Esophagus mucosa (tissue), 1 donor: ENCODE measurements at places on chromosomes 3 and 15.

GRCh38 chr15:74470631-74471395, 9.9 kb upstream of the UBL7 start:
- ATAC-seq: no peak

GRCh38 chr3:27376109-27376772, 7.1 kb upstream of the NEK10 start:
- no peak for ATAC-seq

DNA sequence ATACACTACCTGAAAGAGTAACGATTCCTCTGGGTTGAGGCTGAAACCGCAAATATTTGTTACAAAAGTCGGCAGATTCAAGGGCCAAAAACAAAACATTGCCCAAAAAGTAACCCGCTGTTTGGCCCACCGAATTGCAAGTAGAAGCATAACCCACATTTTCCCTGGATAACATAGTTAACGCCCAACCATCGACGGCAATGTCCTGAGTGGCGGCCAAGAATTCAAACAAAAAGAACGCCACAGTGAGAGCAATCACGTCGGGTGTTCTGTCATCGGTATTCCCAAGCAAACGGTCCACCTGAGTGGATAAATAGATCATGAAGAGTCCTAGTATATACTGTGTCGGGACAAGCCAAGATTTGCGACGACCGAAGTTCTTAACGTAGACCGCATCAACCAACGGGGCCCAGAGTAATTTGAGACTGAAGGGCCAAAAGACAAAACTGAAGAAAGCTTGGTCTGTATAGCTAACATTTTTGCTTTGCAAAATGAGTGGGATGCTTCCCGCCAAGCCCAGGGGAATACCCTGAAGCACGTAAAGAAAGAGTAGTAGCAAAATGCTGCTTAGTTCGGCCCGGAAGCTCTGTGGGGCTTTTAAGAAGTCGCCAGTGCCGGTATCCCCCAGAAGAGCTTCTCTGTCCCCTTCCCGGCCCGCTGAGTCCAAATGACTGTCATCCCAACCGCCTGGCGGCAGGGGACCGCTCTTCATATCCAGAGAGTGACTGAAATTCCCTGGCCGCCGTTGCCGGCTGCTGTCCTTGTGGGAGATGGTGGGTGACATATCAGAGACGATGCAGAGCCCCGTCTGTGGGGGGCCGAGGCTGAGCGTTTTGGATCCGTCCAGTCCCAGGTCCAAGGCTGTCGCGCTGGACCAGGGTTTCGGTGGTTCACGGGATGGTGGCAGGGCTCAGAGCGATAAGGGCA, 750 bp downstream of the SLC33A1 start:
- ATAC-seq: no peak

DNA sequence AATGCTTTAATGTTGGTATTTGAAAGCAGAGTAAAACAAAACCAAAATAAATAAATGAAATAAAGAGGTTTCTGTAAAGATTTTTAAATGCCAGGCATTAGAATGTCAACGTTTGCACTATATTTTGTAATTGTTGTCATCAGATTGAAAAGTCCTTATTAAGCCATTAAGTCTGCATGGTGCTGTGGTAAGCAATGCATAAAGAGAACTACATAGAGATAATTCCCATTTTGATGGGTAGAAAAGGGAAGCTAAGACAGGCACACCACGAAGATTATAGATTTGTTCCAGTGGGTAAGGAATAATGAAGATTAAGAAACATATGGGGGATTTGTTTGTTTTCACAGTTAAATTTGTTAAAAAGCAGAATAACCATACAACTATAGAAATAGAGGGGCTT, 52.5 kb upstream of the PPARG start:
- no peak for ATAC-seq
